Neural crest cell (in vitro differentiated cells): ENCODE measurements at places on chromosomes 12 and 14.

DNA sequence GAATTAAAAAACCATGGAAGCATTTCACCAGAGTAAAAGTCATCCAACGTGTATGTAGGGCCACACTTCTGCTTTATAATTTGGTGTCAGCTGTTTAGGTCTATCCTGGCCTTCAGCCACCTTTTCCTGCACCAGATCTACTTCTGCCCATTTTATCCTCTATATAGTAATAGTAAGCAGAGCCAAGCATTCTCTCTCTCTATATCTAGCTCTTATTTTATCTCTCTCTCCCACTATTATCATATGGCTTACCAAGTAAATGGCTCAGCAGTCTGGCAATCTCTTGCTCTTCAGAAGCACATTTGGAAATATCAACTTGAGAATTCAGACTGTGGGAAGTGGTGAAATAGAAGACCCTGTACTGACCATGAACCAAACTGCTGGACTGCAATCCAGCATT lies 84.1 kb upstream of the FKBP4 start:
- no peak for DNase-seq

DNA sequence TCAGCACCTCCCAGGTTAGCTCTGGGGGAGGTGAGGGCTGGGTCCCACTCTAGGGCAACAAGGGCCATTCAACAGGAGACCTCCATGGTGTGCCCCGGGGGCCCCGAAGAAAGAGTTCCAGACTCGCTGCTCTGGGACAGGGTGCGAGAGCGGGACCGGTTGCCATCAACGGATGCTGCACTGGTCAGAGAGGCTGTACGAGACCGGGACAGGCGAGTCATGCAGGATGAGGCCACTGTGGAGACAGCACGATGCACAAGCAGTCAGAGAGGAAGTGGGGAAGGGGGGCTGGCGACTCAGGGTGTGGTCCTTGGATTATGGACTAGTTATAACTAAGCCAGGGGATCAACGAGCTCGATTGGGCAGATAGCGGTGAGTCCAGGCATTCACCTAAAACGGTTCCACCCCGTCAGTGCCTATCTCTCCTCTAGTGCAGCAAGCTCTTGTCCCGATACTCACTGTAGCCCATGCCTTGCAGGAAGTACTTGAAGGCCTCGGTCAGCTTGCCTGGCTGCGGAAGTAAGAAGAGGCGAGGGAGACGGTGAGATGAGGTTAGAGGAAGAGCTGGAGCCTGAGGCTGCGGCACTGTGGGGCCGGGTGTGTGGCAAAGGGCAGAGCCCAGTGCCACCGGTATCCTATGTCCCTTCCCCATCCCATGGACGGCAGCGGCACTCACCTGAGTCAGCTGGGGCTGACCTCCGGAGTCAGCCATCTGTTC lies 7.2 kb downstream of the NDRG2 start:
- DNase-seq = no peak

DNA sequence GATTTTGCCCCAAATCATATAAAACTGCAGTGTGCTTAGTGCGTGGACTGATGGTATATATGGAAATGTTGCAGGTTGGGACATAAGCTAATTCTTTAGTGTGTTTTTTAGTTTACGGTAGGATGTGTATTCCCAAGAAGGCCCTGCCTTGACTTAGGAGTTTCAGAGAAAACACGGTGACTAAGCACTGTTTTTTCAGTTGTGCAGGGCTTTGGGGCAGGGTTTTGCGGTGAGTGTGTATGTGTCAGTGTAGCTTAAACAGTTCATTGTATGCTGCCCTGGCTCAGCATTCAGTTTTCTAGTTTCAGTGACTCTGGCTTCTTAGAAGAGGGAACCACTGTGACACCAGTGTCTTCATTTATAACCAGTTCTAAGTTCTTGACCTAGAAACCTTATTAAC lies 101.2 kb downstream of the AKAP6 start:
- DNase-seq = no peak

- no peak for DNase-seq
These were observed 59.9 kb downstream of the VCPKMT start for GRCh38 chr14:50056435-50056834.

DNA sequence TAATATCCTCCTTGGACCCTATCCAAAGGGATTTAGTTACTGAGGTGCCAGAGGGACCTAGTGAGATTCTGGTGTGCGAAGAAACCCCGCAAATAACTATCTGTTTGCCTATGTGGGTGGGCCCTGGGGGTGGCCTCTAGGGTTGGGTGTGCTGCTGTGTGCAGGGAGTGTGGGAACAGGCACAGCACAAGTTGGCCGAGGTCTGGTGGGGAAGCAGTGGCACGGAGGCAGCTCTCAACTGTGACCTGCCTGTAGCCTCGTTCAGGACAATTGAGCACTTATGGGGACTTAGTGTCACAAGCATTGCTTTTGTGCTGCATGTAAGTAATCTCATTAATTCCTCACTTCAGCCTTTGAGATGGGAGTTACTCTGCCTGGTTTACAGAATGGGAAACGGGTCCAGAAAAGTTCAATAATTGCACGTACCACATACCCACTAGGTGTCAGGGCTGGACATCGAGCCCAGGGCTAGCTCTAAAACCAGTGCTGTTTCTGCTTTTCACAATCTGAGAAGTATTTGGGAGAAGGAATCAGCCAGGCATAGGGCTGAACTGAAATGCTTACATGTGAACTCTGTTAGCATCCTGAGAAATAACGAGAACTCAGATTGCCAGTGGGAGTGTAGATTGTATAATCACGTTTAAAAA lies 58.8 kb downstream of the TECPR2 start:
- DNase-seq = no peak

- DNase-seq = no peak
These were observed 20.0 kb upstream of the FLVCR2 start for GRCh38 chr14:75558440-75558839.

GRCh38 chr12:4025181-4026019 lies 152.2 kb upstream of the PARP11 start:
- DNase-seq = peak; percentile 64

- DNase-seq = no peak
These were observed 1.2 kb downstream of the AMHR2 start for GRCh38 chr12:53424626-53425514.

GRCh38 chr12:122144885-122145284 lies 29.1 kb downstream of the IL31 start:
- no peak for DNase-seq

GRCh38 chr14:101497684-101498525 lies 63.4 kb upstream of the DIO3 start:
- no peak for DNase-seq

GRCh38 chr12:69000540-69001243 lies 67.7 kb upstream of the CPM start:
- no peak for DNase-seq

DNA sequence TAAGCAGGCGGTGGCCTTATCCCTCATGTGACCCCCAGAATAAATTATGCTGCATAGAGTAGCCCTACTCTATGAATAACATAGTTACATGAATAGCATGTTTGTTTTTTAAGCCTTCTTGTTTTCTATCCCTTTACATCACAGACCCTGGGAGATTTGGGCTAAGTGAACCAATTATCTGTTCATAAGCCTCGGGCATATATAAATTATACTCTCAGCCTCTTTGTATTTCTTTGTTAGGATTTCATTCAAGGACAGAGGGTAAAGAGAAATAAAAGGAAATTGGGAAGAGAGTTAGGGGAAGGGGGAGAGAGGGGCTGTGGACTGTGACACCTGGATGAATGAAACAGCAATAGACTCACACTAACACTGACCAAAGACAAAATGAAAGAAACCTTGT lies 35.3 kb upstream of the RTRAF start:
- no peak for DNase-seq

DNA sequence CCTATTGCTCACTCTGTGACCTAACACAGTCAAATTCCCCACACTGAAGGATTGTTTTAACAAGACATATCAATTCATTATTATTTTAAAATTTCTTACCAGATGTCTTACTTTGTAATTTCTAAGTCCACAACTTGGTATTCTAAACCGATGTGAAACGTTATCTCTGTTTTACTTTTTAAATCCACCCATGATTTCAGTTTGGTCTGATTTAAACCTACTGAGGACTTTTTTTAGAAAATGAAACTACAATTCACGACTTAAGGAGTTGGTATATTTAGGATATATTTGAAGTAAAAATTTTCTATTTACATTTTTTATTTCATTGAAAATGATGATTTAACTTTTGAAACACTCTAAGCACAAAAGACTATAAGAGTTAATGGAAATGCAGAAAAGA lies 35.1 kb upstream of the GRIP1 start:
- DNase-seq = no peak

- no peak for DNase-seq
These were observed 41.4 kb downstream of the TPCN1 start for GRCh38 chr12:113262710-113263109.

DNA sequence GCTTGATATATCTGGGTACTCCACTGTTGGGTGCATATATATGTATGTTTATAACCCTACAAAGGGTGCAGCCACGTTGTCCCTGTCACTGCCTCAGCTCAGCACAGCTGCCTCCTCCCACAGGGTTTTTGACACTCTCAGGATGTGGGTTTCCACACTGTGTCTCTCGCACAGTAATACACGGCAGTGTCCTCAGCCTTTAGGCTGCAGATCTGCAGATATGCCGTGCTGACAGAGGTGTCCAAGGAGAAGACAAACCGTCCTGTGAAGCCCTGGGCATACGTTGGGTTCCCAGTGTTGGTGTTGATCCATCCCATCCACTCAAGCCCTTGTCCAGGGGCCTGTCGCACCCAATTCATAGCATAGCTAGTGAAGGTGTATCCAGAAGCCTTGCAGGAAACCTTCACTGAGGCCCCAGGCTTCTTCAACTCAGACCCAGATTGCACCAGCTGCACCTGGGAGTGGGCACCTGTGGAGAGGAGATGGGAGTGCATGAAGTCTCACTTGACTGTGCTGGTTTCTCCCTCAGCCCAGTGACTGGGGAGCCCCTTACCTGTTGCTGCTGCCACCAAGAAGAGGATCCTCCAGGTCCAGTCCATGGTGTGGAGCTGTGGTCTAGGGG lies 498.7 kb downstream of the TMEM121 start:
- no peak for DNase-seq

- DNase-seq = peak; percentile 40
These were observed 19.3 kb downstream of the BRF1 start for GRCh38 chr14:105281371-105282097.

GRCh38 chr12:49129332-49130150 lies 1.7 kb downstream of the TUBA1B start:
- DNase-seq = no peak

DNA sequence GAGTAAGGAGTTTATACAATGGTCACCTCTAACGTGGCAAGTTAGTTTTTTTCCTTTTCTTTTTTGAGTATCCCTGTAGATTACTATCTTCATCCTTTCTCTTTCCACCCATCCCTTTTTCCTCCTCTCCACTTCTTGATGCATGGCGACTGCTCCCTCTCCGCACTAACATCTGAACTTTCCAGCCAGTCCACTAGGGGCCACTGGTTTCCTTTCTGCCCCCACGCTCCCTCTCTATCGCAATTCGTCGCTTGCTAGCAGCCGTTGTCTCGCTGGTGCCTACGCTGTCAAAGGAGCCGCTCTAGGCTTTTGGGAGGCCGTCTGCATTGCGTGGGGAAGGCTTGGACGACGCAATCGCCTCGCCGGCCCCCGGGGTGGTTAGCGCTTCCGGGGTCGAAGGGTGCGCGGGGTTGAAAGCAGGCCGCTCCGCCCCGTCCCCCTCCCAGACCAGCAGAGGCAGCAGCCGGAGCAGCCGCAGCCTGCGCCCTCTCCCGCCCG lies at the start of gene PCBP2:
Gene PCBP2, plus strand, starts transcription at position 442 of the 498 bp plus-strand sequence. CDS start 2,699 bp downstream, outside the sequence.
- peak; percentile 96 for DNase-seq

GRCh38 chr14:59330455-59330854 lies 134.7 kb downstream of the GPR135 start:
- no peak for DNase-seq

DNA sequence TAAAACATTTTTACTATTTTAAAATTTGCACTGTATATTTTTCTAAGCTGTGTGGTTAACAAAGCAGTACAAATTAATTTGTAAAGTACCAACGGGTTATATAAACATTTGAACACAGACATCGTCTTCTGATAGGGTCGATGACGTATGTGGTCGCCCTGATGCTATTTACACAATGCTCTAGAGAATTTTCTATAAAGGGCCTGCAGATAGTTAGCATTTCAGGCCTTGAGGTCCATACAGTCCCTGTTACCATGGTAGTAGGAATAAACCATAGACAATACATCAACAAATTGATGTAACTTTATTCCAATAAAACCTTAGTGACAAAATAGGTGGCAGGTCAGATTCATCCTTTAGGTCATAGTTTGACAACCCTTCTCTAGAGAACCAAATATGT lies 25.7 kb upstream of the PDZRN4 start:
- no peak for DNase-seq

DNA sequence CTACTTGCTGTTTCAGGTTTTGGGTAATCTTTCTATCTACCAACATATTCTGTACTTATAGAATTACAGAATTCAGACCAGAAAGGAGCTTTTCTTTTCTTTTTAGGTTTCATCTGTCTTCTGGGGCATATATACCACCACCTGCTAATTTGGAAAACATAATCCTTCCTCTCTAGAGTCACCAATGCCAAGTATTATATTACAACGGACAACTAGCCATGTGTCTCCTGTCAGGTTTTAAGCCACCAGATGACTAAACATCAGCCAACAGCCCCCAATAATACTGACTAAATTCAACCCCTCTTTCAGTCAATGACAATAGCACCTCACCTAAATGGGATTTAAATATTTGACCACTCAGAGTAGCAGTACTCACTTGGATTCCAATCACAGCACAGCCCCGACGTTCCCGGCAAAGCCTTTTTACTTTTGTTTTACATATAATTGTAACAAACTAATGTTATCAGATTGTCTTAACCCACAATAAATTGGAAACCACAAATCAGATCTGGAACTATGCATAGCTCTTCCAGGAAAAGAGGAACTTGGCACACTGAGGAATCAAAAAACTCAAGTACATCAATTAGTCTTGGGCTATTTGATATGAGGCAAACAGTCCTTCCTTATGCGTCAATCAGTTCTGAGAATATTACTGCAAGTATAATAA lies 13.5 kb downstream of the SLC11A2 start:
- DNase-seq = no peak

- DNase-seq = peak; percentile 34
These were observed 48.5 kb upstream of the CSRP2 start for GRCh38 chr12:76927170-76927784.

DNA sequence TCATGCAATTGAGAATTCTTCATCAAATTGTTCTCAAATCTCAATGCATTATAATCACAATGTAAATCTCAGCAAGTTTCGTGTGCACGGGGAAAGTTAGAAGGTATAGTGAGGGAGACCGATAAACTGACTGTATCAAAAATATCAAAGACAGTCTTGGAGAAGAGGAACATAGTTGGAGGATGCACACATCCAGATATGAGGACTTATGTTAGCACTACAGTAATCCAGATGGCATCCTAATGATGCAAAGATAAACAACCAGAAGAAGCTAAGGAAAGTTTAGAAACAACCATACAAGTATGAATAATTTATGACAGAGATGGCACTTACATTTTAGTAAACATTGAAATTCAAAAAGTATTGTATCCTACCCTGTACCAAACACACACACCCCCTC lies 760.1 kb downstream of the RPS29 start:
- no peak for DNase-seq

DNA sequence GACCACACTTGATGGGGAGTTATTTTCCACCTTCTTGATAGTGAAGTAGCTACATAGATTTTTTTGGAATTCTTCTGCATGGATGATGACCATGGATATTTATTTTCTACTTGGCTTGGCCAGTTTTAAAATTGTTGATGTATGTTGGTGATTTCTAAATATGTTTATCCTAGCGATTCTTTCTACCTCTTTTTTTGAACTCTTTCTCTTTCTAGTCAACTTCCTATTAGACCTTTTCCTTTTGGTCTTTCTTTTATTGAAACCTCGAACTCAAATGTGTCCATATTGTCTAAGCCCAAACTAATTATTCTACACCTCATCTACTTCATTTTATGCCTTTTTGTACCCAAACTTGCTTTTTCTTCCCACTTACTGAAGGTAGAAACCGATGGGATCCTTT lies 37.0 kb downstream of the CCDC91 start:
- DNase-seq = no peak
